ENCODE measurements at places on chromosomes 7 and 10.

GRCh38 chr7:118153551-118154177 is 30.3 kb upstream of the LSM8 start:
- DNase-seq: peak; percentile 8

DNA sequence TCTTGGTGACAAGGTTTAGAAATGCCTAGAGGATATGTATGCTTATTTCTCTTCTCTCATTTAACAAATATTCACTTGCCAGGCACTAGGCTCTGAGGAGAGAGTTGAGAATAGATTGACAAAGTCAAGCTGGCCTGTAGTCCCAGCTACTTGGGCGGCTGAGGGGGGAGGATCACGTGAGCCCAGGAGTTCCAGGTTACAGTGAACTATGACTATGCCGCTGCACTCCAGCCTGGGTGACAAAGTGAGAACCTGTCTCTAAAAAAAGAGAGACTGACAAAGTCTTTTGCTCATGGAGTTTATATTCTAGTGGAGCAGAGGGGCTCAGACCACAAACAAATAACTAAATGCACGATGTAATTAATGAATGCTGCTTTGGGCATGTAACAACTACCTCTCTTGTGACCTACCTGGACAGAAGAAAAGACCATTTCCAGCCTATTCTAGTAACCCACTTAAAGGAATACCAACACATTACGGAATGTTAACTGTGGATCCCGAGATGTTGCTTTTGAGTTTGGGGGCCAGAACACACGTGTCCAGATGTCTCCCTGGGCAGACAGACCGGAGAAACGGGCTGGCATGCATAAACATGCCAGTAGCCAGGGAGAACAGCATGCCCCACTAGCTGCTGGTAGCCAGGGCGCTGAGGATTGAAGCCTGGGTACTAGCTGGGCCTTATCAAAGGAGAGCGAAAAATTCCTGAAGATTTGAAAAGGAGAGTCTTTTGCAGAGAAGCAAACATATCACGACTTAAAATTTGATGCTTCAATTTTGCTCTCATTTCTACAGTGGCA is 2.6 kb upstream of the BMPR1A start:
- no peak for DNase-seq

- DNase-seq: no peak
These were observed 618.3 kb downstream of the LRMDA start for GRCh38 chr10:76049581-76050290.

DNA sequence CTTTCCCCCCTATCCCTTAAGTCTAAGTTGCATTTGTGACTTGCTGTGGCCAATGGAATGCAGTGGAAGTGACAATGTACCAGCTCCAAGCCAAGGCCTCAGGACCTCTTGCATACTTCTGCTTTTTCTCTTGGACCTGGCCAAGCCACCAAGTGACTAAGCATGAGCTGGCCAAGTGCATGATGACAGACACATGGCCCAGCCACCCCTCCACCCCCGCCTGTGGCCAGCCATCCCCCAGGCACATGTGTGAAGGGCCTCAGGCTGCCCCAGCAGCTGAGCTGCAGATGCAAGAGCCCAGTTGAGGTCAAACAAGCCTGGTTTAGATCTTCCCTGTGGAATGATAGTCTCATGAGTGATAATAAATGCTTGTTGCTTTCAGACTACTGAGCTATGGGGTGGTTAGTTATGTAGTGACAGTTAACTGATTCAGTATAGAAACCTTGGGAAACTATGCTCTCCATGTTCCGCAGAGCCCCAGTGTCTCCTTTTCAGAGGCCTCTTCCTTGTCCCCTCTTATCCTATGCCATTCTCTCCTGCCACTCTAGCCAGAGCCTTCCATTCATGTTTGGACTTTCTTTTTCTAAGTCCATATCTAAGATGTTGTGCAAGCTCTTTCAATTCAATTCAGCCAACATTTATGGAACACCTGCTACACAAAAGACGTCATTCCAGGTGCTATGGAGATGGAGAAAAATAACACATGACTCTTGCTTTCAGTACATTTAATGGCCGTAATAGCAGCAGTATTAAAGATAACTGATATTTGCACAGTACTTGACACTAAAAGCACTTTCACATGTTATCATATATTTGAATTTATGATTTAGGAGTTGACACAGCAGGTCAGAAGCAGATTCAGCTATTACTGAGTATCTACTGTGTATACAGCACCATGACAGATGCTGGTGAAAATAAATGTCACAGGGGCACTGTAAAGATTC is 55.5 kb upstream of the LOXL4 start:
- DNase-seq: no peak

DNA sequence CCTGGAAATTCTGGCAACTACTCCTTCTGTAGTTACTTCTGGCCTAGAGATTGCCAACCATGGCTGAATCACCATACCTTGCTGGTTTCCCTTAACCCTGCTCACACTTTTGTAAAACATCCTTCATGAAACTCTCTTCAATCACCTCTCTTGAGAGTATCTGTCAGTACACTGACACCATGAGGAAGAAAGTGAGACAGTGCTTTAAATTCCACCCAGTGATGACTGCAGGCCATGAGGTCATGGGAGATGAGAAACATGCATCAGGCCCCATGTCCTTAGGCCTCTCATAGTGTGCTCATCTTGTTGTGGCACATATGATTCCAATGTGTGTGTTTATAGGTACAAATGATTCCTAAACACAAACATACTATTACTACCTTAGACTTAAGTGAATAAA is 24.6 kb upstream of the NAMPT start:
- no peak for DNase-seq

- DNase-seq: no peak
These were observed 542.6 kb upstream of the LRRN3 start for GRCh38 chr7:110548372-110548771.

GRCh38 chr10:15742836-15743235 is 23.1 kb upstream of the ITGA8 start:
- DNase-seq: no peak

DNA sequence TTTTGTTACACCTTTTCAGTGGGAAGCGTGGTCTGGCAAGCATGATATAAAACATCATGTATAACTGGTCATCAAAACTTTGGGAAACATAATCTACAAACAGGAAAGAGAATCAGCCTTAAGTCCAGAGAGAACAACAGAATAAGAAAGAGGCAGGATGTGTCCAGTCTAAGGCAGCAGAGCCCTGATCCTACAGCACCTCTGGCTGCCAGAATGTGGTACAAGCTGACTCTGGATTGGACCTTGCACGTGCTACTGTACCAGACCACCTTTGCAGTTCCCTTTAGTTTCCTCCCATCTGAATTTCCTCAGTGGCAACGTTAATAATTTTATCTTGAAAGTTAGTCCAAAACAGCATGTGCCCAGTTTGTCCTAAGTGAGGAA is 824.6 kb upstream of the IGFBP3 start:
- no peak for DNase-seq

GRCh38 chr10:99337311-99337811 is 8.2 kb downstream of the CNNM1 start:
- no peak for DNase-seq

DNA sequence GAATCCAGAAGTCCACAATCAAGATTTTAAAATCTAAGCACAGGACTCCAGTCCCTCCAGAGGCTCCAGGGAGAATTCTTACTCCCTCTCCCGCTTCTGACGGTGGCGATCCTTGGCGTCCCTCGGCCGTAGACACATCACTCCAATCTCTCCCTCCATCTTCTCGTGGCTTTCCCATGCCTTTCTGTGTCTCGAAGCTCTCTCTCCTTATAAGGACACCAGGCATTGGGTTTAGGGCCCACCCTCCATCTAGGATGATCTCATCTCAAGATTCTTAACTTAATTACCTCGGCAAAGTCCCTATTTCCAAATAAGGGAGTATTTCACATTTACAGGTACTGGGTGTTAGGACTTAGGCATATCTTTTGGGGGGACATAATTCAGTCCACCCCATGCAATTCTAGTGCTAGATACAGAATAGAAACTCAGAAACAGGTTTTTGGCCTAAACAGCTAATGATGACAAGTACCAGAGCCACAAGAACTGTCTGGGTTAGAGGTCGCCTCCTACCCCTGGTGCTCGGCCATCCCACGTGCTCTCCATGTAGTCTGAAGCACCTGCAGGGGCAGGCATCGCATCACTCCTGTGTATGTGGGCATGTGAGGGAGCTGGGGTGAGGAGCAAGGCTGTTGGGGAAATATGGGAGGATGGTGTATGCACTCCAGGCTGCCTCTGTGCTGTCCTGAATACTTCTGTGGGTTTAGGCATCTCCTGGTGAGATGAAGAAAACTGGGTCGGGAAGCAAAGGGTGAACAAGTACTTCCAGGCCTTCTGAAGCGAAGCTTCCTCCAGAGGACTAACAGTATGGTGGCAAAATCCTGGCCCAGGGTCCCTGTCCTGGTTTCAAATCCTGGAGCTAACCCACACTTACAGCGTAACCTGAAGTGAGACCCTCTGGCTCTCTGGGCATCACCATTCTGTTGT is 298.3 kb upstream of the ZMIZ1 start:
- DNase-seq: no peak

- DNase-seq: no peak
These were observed 308.8 kb upstream of the AOAH start for GRCh38 chr7:37033141-37033540.

DNA sequence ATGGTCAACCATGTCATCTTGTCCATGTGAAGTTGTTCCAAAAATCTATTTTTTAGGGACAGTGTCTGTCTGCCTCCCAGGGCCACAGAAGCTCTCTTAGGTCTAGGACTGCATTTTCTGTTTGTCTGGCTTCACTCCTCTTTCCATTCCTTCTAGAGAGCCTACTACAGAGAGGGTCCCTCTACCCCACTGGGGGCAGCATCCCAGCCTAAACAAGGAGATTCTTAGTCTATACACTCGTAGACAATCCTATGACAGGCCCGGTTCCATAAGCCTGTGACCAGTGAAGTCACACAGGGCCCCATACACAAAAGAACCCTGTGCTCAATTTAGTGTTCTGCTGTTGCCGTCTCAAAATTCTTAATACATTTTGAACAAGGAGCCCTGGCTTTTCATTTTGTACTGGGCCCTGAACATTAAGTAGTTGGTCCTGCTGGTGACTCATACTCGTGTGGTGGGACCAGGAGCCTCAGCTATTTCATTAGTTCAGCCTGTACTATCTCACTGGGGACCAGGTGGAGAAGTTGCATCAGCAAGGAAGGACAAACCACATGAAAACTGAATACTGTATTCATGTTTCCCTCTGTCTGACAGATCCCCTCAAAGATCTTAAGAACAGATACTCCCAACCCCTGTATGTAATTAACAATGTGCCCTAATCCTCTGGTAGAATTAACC is 23.5 kb upstream of the FAM180A start:
- DNase-seq: no peak

DNA sequence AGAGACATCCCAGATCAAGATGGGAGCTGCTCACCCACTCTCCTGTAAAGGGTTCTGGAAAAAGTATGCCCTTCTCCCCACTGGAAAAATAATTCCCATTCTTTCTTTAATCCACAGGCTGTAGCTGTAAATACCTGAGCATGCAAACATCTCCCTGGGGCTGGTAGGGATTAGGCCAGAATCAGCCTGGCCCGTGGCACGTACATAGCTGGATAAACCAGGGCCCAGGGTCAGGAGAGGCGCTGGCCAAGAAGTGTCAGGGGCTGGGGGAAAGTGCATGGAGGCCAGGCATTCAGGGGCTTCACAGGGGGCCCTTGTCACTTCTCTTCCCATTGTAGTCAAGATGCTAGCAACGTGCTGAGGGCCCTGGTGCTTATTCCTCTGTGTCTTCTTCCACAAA is 30.7 kb upstream of the AQP1 start:
- no peak for DNase-seq

DNA sequence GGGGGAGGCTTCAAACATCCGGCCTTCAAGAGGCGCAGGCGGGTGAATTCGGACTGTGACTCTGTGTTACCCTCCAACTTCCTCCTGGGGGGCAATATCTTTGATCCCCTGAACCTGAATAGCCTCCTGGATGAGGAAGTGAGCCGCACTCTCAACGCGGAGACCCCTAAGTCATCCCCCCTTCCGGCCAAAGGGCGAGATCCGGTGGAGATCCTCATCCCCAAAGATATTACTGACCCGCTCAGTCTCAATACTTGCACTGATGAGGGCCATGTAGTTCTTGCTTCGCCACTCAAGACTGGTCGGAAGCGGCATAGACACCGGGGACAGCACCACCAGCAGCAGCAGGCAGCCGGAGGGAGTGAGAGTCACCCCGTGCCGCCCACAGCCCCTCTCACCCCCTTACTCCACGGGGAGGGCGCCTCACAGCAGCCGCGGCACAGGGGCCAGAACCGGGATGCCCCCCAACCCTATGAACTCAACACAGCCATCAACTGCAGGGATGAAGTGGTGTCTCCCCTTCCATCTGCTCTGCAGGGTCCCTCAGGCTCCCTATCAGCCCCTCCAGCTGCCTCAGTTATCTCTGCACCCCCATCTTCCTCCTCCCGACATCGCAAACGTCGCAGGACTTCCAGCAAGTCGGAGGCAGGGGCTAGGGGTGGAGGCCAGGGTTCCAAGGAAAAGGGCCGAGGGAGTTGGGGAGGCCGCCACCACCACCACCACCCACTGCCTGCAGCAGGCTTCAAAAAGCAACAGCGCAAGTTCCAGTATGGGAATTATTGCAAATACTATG is 1.1 kb downstream of the MEPCE start:
- DNase-seq: no peak

GRCh38 chr7:140981951-140982350 is 32.8 kb downstream of the MRPS33 start:
- DNase-seq: no peak

GRCh38 chr7:42924223-42924838 is 7.6 kb downstream of the PSMA2 start:
- no peak for DNase-seq

GRCh38 chr7:92917230-92917629 is 80.9 kb upstream of the CDK6 start:
- DNase-seq: no peak
